ENCODE measurements at places on chromosomes 11 and 22. TPM values are rescaled to one million over a fixed set of nuclear protein-coding genes. Genes with fewer than 3 reads are reported as not detected.
A peak's percentile ranks its signal among the peaks of the same experiment; 100 is the strongest.

- peak; percentile 25 for DNase-seq
Measured at GRCh38 chr11:69889400-69890318, 70.4 kb upstream of the FGF3 start.

DNA sequence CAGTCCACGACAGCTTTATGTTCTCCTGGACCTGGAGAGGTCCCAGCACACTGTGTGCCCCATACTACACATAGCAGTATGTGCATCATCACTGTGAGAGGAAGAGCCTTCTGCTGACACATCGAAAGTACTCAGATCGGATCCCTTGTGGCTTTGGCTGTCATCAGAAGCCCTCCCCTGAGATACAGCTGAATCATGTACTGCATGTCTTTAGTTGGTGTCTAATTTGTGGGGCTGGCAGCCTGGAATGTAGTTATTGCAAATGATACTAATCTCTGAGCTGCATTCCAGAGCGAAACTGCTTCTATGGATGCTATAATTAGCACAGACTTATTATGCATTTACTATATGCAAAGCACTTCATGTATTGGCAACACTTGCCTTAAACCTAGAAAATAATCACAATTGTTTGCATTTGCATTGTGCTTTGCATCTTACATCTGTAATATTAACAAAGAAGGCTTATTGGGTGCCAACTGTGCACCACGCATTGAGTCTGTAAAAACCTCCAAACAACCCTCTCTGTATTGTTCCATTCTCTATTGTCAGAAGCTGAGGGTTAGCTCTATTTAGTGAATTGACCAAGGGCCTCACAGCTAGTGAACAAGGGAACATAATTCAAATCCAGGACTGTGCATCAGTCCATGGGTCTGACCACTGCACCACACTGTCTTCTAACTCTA is 89.2 kb upstream of the CRTAM start:
- DNase-seq, result no peak

DNA sequence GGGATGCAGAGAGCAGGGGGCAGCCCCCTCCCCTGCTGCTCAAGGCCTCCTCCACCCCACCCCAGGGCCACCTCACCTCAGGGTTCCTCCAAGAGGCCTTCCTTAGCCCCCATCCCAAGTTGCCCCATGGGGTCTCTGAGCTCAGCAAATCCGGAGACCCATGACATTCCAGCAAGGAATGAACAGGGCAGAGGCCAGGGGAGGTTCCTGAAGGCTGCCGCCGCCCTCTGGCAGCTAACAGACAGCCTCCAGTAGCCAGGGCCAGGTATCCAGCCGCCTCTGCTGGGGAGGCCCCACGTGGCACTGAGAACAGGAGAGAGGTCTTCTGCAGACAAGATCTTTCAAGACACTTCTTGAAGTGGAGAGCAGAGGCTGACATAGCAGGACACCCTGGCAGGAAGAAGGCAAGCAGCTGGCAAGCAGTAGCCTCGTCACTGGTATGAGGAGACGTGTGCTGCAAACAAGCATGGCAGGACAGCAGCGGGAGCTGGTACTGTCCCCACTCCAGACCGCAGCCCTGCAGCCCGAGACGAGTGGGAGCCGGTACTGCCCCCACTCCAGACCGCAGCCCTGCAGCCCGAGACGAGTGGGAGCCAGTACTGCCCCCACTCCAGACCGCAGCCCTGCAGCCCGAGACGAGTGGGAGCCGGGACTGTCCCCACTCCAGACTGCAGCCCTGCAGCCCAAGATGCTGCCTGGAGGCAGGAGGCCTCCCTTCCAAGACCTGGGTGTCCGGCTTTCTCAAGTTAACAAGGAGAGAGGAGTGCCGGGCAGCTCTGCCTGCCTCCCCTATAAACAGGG is 190.6 kb downstream of the IGLL1 start:
- DNase-seq, result no peak

- no peak for DNase-seq
Measured at GRCh38 chr22:21690401-21690801, 24.6 kb downstream of the PPIL2 start.

- no peak for DNase-seq
Measured at GRCh38 chr11:15886866-15887265, 469.5 kb downstream of the SOX6 start.

DNA sequence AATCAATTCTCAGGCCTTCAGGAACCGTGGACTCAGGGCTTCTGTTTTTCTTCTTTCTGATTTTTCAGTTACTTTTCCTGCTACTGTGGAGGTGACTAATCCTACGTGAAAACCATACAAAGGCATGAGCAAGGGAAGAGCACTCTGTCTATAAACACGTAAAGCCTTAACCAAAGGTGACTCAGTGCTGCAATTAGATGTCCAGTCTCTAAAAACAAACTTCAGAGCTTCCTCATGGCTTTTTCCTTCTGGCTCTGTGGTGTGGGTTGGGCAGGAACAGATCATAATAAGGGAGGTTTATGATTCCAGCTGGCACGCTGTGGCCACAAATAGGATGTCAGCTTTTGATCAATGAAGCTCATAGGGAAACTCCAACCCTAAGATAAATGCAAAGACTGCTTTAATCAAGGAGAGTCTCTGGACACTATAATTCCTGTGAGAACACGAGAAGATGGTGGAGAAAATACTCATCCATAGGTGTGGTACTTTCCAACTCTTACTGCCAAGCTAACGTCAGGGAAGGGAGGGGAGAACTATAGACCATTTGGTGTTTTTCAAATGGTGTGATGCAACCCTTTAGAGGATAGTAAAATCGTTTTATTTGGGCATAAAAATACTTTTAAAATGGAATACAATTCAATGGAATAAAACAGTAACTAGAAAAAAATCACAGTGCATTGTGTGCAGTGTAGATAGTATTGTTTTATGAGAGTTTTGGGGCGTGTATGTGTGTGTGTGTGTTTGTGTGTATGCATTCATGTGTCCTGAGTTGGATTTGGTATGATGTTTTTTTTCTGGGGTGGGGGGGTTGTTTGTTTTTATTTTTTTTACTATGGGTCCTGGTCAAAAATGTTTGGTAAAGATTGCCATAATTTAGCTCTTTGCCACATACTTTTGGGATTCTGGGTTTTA is at the start of gene NXPE2:
Gene NXPE2 (plus strand): TSS at position 403 of the 912 bp plus-strand sequence. CDS start 49 bp downstream, at position 452.
- no peak for DNase-seq

- no peak for DNase-seq
Measured at GRCh38 chr11:47987781-47988180, 7.4 kb downstream of the PTPRJ start.

GRCh38 chr11:33396361-33396760 is 139.2 kb downstream of the HIPK3 start:
- DNase-seq, result no peak

DNA sequence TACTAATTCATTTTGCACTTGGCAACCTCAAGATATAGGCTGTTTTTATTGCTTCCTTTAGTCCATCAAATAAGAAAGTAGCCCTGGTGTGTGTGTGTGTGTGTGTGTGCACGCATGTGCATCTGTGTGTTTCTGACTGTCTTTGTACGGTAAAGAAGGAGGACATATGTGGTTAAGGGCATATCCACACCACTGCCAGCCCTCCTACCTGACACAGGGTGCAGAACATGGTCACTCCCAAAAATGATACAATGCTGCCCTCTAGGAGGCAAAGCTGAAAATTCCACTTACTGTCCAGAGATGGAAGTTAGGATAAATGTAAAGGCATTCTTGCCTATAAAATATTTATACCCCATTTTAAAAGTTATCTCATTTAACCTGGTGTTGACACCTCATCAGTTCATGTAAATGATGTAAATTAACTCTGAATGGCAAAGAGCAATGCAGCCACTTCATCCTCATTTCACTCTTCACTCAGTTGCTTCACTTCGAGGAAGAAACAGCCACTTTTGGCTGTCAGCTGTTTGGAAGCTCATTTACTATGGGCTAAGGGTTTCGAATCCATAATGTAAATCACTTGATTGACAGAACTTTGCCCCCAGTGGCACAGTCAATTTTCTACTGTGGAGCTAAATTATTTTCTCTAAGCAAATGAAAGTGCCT is 83.1 kb upstream of the MTNR1B start:
- DNase-seq, result no peak

DNA sequence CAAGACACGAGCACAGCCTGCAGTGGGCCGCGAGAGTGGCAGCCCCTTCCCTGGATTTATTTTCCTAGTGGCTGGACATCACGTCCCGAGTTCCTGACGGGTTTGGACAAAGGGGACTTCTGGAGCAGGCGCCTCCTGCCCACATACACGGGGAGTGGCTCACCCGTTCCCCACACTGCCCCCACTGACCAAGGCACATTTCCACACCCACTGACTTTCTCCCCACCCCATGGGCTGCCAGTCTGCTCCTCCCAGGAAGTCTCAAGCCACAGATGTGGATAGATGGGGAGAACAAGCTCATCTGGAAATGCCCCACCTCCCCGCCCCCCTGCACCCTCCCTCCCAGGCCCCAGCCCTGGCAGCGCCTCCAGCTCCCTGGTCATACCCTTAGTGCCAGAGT is 34.0 kb upstream of the FADD start:
- DNase-seq, result no peak

KCNJ5 gene
- 4.4 TPM for total RNA-seq

DNA sequence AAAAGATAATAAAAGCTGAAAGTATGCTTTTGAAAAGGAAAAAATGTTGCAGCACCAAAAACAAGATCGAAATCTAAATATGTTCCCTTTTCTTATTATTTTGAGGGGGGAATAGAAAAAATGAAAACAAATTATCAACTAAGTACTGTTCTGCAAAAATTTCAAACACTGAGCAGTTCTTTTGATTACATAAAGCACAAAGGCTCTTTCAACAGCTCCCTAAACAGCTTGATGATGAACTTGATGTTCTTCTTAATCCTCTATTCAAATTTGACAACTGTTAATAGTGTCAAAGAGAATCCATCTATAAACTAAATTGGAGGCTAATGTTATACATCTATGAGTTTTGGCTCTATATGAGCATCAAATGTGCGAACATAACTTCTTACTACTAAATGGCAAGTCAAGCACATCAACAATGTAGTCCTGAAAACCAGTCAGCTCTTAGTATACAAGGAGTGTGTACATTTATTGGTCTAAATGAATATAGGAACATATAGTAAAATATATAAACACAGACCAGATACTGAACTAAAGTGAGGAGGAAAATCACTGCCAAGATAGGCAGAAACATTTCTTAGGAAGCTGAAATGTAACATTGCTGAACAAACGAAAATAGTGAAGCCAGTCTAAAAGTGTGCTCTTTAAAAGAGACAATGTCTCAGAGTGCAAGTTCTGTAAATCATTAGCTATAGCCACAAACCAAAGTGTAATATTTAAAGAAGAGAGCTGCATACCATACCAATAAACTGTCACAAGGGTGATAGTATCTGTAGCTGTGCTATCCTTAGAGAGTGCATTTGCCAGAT is 94.3 kb downstream of the SOX6 start:
- no peak for DNase-seq

Measured in Right ventricle myocardium superior (tissue), 1 donor.